ENCODE measurements at places on chromosomes 12 and 14.

- DNase-seq = peak; percentile 71
These were observed 30.3 kb upstream of the ADIPOR2 start for GRCh38 chr12:1660304-1661187.

- DNase-seq = no peak
These were observed 117.2 kb downstream of the SAMD4A start for GRCh38 chr14:54683882-54684794.

DNA sequence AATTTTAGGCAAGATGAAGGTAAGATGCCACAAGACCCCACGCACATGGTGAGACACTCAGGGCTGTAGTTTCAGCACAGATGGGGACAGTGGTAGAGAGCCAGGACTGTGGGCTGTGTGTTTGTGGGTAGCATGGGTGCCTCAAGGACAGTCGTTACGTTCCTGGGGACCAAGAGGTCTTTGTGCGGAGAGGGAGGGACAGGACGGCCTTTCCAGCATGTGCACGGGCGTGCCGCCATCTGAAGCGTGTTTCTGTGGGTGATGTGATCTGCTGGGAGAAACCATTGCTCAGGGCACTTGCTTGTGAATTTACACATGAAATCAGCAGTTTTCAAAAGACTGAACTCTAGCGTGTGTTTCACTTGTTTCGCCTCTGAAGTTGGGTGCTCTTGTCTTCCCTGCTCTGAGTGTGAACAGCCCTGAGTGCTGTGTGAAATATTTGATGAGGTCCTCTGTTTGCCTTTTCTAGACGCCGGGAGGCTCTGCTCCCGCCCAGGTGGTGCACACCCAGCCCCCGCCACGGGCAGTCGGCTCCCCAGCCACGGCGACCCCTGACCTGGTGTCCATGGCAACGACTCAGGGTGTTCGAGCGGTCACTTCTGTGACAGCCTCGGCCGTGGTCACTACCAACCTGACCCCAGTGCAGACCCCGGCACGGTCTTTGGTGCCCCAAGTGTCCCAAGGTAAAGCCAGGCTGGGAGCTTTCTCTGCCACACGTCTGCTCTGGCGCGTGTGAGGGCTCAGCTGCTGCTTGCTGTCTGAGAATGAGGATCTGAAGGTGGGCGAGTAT, 82.3 kb downstream of the DDX51 start:
- DNase-seq = no peak

DNA sequence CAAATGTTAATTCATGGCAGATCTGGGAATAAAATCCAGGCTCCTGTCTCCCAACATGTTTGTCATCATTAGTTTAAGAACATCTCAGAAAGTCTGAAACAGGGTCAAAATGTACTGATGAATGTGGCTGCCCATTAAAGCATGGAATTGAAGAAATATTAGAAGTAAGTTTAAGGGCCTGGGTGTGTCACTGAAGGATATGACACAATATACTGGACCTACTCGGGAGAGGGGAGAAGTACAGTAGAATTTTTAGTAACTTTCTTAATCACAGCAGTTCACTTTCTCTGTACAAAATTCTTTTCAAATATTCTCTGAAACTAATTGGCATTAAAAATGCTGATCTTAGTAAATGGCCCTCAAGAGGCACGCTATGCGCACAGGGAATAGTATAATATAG, 185.5 kb downstream of the ETV6 start:
- DNase-seq = no peak

DNA sequence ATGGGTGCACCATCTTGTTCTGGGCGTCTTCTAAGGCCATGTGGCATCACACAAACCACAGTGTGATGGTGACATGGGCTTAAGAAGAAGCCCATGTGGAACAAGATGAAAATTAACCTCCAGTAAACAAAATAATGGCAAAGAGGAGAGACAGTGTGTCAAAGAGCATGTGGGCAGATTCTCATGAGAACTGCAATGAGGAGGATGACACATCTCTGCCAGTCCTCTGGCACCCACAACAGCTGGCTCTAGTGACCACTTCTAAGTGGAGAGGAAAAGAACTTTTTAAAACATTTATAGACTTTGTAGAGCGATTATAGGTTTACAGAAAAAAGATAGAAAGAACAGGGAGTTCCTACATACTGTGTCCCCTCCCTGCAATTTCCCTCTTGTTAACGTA, 401.4 kb downstream of the ATP23 start:
- DNase-seq = no peak

DNA sequence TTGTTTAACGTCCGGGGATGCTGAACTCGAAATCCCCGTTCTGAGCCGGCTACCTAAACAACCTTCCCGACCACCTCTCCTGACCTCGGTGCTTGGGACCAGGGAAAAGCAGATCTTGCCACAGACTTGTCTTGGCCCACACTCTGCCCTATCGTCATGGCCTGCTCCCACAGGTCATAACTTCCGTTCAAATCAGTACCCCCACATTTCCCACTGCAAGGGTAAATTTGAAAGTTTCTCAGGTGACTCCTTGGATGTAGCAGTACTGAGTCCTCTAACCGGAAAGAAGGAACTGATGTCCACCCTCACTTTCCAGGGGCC, 612 bp upstream of the RBM23 start:
- DNase-seq = no peak

DNA sequence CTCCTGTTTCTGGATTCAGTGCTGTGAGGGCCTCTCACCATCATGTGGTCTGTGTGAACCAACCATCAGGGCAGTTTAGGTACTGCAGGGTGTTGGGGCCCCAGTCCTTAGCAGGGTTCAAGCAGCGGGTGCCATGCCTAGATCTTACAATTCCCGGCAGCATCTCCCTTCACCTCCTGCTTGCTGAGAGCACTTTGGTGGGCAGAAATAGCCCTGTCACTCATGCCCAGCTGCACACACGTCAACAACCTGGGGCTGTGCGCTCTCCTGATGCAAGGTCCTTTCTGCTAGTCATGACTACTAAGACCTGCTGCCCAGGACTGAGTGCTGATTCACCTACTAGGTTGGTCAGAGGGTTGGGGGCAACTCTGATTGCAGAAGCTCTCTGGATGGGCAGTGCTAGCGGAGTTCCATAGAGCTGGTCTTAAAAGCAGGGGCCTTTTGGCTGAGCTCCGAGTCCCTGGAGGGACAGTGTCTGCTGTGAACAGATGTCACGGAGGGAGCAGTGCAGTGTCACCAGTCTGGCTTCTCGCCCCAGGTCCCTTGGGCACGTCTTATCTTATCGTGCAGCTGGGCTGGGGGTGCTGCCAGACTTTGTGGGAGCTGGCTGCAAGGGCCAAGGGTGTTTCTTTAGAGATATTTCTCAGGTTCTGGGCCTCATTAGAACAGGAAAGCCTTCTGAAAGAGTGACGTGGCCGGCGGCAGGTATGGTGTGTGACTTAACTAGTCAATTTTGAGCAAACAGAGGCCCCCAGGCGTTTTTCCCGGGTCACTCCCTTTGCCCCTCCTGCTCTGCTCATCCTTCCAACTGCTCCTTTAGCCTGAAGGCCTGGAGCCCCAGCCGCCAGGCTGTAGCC, 71.8 kb downstream of the NINJ2 start:
- DNase-seq = no peak

DNA sequence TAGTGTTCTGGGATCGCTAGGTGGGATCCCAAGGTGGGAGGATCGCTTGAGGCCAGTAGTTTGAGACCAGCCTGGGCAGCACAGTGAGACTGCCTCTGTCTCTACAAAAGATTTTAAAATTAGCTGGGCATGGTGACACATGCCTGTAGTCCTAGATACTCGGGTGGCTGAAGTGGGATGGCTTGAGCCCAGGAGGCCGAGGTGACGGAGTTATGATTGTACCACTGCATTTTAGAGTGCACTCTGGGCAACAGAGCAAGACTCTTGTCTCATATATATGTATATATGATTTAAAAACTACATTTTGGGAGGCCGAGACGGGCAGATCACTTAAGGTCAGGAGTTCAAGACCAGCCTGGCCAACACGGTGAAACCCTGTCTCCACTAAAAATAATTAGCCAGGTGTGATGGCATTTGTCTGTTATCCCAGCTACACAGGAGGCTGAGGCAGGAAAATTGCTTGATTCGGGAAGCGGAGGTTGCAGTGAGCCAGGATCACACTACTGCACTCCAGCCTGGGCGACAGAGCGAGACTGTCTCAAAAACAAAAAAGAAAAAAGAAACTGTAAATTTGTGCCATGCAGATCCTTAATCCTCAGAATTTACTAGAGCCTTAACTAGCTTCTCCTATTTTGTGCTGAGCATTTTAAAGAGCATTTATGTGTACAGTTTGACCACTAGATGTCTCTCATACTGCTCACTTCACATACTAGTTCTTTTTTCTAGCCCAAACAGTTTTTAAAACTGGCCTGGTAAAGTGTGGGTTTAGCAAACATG, 114.8 kb downstream of the MON2 start:
- DNase-seq = peak; percentile 87

- DNase-seq = no peak
These were observed 22.6 kb upstream of the SLC10A1 start for GRCh38 chr14:69819607-69820006.

DNA sequence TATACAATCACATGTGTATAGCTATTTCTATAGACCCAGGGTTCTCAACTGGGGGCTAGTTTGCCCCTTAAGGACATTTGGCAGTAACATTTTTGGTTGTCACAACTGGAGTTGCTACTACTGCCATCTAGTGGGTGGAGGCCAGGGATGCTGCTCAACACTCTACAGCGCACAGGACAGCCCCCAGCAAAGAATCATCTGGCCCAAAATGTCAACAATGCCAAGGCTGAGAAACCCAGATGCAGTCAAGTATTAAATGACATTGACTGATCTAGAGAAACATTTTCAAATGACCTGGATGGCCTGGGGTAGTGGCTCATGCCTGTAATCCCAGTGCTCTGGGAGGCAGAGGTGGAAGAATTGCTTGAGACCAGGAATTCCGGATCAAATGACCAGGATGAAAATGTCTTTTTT, 5.8 kb downstream of the WSB2 start:
- DNase-seq = no peak

Data from hippocampal formation (tissue), 2 donors.